ENCODE measurements at places on chromosomes 6 and 20.

DNA sequence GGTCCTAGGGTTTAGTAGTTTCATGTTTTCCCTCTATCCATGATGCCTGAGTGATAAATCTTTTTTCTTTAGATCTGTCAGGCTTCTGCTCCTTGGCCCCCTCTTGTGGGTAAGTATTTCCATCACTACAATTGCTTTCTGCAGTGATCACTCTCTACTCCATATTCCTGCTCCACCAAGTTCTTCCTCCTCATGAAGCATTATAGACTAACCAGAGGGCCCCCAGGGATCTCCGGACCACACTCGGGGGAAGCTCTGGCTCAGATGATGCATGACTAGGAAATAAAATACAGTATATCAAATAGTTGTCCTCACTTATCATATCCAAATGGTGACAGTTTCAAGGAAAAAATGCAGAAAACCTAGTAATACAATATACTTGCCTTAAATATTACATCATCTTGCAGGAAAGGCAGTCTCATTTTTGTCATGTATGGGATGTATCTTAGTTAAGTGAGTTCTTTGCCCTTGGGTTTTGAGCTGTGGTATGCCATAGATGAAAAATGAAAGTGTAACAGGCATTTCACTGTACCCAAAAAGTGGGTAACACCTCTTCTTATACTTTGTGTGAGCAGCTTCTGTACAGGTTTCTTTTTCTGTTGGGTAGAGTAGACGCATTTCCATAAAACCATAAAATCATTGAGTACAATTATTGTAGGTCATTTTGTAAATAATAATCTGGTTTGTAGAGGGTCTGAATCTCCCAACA is 200.9 kb upstream of the EYA4 start:
- DNase-seq: peak; percentile 44

- no peak for DNase-seq
These were observed 4.7 kb upstream of the ADGRG6 start for GRCh38 chr6:142296975-142297604.

DNA sequence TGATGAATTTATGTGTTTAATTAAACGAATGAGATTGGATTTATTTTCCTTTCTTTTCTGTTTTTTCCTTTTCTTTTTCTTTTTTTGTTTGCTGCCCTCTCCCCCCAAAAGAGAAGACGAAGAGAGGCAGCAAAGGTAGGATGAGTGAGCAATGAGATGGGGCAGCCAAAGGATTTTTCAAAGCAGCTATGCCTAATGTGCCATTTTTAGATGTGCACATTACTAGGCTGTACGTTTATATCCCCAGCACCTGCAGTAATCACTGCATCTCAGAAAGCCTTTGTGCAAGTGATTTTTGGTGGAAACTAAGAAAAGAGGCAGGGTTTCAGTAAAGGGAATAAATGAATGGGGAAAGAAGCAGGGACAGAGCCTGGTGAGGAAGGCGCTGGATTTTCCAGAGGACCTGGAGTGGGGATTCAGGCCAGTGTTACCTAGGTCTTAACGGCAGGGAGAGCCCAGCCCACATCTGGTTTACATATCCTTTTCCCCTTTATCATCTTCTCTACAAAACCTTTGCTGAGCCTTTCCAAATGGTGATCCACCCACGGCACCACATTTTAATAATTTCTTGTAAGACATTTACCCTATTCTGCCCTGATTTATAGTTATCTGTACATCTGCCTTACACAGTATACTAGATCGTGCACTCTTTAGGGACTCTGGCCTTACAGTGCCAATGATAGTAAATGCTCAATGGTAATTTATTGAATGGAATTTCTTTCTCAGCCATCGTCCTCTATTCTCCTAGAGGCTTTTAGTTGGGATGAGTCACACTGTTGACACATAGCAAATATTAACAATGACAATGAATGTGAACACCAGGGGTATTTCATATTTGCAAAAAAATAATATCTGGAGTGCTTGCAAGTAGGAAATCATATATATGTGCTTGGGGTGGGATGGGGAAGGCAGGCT is 38.3 kb upstream of the ATXN1 start:
- no peak for DNase-seq

DNA sequence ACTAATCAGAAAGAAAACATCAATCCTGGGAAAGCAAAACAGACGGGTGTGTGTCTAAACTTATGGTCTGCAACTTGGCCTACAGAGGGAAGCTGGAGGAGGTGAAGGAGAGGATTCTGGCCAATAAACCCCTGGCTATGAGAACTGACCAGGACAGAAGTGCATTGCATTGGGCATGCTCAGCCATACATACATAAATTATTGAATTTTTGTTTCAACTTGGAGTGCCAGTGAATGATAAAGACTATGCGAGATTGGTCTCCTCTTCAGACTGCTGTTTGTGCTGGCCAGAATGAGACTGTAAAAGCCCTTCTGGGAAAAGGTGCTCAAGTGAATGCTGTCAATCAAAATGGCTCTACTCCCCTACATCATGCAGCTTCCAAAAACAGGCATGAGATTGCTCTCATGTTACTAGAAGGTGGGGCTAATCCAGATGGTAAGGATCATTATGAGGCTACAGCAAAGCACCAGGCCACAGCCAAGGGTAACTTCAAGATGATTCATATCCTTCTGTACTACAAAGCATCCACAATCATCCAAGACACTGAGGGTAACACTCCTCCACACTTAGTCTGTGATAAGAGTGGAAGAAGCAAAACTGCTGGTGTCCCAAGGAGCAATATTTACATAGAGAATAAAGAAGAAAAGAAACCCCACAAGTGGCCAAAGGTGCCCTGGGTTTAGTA is 17.4 kb downstream of the ADNP start:
- DNase-seq: no peak

DNA sequence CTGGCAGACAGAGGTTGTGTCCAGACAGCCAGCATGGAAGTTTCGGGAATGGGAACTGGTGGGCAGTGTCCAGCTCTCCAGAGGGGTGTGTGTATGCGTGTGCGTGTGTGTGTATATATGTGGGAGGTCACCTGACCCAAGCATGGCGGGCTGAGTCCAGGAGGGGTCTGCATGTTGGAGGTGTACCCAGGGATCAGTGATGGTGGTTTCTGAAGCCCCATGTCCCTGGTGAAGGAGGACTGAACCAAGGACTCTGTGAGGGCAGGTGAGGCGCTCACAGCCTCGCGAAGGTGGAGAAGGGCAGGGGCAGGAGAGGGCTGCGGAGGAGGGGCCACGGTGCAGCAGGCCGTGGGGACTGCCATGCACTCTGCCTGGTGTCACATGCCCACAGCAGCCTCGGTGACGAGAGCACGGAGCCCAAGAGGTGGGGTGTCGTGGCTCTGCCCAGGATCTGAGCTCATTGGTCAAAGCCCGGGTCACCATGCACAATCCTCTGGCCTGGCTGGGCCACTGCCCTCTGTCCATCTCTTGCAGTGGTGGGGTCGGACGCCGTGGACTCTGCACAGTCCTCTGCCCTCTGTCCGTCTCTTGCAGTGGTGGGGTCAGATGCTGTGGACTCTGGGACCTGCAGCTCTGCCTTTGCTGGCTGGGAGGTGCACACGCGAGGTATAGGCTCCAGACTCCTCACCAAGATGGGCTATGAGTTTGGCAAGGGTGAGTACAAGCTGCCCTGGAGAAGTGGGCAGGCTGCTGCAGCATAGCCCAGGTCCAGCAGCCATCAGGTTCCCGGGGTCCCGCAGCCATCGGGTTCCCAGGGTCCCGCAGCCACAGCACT is 2.1 kb upstream of the LIME1 start:
- no peak for DNase-seq

- no peak for DNase-seq
These were observed 281.7 kb downstream of the CDC5L start for GRCh38 chr6:44668976-44669934.

- no peak for DNase-seq
These were observed 24.8 kb upstream of the SYNDIG1 start for GRCh38 chr20:24444526-24445190.

DNA sequence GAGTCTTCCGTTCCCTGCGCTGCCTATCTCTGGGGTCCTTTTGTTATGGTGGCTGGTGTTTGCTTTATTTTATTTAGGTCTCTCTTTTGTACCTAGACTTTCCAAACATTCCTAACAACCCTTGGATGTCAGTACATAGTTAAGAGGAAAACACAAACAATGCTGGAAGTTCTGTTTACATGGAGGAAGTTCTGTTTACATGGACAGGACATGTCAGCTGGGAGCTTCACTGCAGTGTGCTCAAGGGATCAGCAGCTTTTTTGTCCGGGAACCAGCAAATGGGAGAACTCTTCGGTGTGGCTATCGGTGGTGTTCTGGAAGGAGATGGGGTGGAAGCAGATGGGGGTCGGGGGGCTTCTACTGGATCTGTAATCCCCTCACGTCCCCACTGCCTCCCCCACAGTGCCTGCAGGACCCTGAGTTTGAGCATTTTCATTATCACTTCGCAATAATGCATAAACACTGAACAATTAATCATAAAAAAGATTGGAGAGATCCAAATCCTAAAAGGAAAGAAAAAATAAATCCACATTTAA is 2.7 kb downstream of the SERPINB6 start:
- no peak for DNase-seq

DNA sequence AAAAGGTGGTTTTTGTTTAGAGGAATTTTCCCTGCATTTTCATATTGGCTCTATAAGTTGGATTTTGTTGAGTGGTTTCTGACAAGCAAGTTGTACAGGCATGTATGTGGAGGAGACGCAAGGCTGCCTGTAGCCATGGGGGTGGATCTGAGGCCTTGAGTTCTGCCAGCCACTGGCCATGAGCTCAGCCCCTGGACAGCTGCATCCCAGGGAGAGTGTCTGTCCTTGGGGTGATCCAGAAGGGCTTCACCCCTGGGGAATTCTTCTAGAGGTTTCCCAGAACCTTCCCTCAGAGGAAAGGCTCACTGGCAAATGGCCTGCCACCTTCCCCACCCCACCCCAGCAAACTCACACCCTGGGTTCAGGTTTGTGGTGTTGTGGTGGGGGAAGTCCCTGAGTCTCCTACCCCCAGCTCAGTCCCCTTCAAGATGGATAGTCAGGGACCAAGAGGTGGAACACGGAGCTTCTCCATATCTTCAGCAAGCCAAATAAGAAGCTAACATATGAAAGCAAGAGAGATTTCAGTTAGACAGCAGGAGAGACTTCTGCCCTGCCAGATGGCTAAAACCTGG is 11.6 kb upstream of the NOL4L start:
- no peak for DNase-seq

GRCh38 chr20:43766917-43767316 is 40.1 kb upstream of the GTSF1L start:
- DNase-seq: no peak

- DNase-seq: peak; percentile 95
These were observed at the start of gene HSD17B8 for GRCh38 chr6:33204415-33205190. Gene HSD17B8 (plus strand): TSS chr6:33204655. CDS start chr6:33204669, 14 bp downstream.

DNA sequence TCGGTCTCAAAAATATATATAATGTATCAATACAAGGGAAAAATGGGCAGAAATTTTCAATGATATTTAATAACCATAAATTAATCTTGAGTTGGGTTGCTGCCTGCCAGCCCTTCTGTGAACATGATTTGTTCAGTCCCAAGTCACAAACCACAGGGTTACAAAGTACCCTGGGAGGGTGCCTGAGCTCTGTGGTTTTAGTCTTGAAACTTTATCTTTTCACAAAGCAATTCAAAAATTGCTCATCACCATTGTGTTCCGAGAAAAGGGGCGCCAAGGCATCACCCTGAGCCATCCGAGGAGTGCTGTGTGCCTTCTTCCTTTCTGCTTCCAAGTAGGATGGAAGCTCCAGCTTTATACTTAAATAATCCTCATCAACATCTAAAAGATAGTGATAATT is 141.6 kb upstream of the AKAP12 start:
- DNase-seq: no peak

DNA sequence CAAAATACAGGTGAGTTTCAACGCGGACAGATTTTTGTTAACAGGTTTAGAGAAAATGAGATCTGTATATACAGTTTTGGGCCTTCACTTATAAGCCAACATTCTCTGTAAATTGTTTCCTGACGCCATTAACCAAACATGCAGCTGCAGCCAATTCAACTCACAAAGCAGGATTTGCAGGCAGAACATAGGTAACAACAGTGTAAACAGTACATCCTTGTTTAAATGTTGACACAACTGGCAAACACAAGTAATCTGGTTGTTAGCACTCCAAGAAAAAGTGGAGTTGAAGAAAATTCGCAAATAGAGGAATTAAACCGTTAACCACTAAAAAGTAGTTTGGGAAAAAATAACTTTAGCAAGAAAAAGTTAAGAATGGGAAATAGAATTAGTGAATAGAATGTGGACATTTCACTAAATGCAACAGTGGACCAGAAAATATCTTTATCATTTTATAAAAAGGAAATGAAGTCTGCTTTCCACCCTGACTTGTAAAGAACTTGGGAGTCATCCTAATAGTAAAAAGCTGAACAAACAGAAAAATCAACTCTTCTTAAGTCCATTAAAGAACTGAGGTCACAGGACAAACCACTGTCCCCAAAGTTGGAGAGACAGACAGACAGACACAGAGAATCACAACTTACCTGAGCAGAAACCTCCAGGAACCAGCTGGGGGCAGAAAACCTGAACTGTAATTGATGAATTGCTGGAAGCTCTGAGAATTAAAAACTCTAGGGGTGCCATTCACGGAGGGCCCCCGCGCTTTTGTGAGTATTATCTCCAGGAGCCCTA is 10.1 kb downstream of the SMIM28 start:
- no peak for DNase-seq

GRCh38 chr6:136137008-136137692 is 113.0 kb downstream of the MTFR2 start:
- no peak for DNase-seq

DNA sequence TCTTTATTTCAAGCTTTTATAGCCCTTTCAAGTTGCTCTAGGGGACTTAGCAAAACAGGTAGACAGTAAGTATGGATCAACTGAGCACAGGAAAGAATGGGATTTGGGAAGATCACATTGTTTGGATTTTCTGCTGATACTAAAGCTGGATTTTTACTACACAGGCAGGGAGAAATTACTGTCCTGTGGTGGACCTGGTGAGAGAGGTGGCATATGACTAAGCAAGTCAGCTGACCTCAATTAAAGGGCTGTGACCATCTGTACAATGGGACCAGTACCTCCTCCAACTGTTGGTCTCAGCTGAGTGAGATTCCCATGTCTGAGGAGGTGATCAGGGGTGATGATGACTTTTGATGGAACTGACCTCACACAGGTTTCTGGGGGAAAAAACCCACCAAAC is 28.0 kb downstream of the RREB1 start:
- no peak for DNase-seq

DNA sequence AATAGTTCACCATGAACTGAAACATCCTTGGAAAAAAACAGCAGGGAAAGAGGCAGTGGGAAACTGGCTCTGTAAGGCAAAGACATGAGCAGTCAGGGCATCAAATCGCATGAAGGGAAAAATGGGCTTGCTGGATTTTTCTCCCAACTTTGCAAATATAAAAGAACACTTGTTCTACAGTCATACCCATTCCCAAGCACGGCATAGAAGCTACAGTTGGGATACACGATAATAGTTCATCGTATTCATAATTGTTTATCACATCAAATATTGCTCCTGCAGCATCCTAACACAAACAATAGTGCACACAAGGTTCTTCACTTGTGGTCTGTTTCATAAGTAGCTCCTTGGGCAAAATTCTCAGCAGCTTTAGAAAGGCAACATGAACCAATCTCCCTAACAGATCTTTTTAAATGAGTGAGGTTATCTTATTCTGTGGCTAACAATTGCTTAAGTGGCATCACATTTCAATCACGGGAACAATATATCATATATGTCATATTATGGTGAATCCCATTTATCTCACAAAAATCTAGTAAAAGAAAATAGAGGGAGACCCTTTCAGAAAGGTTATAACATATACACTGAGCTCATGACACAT is 243.9 kb downstream of the PKHD1 start:
- no peak for DNase-seq

Measured in NAMALWA (cell line).